Anterior cingulate cortex (tissue), 58 donors: ENCODE measurements at places on chromosomes 1 and 21.
A peak's percentile ranks its signal among the peaks of the same experiment; 100 is the strongest.

GRCh38 chr21:38733972-38734546 lies 71.7 kb upstream of the ETS2 start:
- peak; percentile 48 for DNase-seq

GRCh38 chr1:206128196-206128595 lies 11.0 kb upstream of the AVPR1B start:
- DNase-seq, result no peak

DNA sequence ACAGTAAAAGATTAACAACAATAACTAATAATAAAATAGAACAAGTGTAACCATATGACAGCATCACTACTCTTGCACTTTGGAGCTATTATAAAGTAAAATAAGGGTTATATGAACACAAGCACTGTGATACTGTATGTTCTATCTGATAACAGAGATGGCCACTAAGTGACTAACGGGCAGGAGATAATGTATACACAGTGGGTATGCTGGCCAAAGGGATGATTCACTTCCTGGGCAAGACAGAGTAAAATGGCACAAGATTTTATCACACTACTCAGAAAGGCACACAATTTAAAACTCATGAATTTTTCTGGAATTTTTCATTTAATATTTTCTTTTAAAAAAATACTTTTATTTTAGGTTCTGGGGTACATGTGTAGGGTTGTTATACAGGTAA lies 12.3 kb downstream of the SLC9C2 start:
- no peak for DNase-seq

DNA sequence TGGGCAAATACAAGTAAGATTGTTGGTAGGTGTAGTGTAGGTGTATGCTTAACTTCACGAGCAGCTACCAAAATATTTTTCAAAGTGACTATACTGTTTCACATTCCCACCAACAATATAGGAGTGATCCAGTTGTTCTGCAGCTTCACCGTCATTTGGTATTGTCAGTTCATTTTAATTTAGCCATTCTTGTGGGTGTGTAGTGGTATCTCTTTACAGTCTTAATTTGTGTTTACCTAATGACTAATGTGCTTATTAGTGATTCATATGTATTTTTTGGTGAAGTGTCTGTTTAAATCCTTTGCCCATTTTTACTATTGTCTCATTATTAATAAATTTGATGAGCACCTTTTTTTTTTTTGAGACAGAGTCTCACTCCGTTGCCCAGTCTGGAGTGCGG lies 35.4 kb downstream of the RCSD1 start:
- DNase-seq, result no peak
